Heart left ventricle (tissue), 16 donors: ENCODE measurements at places on chromosomes 5 and 9.

GRCh38 chr5:59222687-59223511, 640.0 kb downstream of the RAB3C start:
- DNase-seq = no peak

- no peak for DNase-seq
Measured at GRCh38 chr5:56388229-56388985, 155.3 kb upstream of the ANKRD55 start.

DNA sequence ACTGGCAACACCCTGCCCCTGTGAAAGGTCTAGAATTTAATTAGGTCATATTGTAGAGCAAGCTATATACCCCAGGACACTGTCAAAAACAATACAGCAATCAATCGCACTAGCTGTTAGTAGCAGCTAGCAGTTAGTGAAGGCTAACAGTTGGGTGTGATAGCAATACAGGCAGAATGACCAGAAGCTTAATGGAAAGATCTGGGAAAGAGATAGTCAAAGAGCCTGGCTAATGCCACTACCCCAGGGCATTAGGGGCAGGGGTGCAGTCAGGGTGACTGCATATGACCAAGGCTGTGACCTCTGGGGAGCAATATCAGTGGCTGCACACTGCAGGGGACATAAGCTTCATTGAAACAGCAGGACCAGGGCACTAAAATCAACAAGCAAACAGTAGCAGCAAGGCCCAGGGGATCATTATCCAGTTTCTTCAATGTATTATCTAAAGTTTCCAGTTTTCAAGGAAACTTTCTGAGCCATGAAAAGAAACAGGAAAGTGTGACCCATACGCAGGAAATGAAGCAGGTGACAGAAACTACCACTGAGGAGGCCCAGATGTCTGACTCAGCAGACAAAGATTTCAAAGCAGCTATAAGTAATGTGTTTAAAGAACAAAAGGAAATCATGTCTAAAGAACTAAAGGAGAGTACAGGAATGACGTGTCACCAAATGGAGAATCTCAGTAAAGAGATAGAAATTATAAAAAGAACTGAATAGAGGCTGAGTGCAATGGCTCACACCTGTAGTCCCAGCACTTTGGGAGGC, 82.4 kb downstream of the ZNF354C start:
- no peak for DNase-seq

GRCh38 chr9:135840107-135840506, 67.2 kb downstream of the CAMSAP1 start:
- DNase-seq = no peak

DNA sequence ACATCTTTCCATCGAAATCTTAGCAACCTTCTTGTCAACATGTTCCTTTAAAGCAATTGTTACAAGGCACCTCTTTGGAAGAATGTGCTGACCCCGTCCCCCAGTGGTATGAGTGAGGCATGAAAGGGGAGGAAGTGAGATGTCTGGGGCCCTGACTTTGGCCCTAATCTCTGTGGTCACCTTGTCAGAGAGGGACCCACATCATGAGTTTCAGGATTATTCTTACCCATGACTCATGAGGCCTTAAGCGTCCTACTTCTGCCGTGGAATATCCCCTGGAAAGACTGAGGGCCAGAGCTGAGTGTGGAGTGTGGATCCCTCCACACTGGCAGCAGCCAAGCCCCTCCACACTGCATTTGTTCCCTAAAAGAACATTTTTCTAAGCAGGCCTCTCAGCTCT, 81.2 kb downstream of the FSTL4 start:
- no peak for DNase-seq
